ENCODE measurements at places on chromosomes 5 and 9.

DNA sequence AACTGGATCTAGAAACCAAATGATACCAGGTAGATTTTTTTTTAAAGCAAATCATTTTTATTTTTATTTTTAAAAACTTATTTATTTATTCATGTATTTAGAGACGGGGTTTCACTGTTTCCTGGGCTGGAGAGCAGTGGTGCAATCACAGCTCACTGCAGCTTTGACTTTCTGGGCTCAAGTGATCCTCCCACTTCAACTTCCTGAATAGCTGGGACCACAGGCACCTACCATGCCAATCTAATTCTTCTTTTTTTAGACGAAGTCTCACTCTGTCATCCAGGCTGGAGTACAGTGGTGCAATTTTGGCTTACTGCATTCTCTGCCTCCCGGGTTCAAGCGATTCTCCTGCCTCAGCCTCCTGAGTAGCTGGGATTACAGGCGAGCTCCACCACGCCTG is 41.3 kb upstream of the CDK20 start:
- DNase-seq: no peak

DNA sequence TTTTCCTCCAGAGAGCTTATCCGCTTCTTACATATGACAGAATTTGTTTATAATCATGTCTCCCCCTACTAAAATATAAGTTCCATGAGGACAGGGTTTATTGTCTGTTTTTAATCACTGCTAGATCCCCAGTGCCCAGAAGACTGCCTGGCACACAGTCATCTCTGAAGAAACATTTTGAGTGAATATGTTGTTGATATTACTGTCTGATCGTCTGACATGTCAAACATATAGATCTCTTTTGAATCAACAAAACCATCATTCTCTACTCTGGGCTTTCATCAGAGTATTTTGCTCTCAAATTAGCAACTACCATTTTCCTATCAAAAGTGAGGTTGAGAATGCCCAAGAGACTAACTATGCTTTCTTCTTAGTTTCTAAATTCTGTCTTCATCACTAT is 67.3 kb upstream of the SHISAL2B start:
- no peak for DNase-seq

- DNase-seq: no peak
These were observed 65.1 kb downstream of the MACROH2A1 start for GRCh38 chr5:135333732-135334515.

GRCh38 chr5:2129568-2130272 is 247.0 kb upstream of the IRX4 start:
- DNase-seq: no peak

DNA sequence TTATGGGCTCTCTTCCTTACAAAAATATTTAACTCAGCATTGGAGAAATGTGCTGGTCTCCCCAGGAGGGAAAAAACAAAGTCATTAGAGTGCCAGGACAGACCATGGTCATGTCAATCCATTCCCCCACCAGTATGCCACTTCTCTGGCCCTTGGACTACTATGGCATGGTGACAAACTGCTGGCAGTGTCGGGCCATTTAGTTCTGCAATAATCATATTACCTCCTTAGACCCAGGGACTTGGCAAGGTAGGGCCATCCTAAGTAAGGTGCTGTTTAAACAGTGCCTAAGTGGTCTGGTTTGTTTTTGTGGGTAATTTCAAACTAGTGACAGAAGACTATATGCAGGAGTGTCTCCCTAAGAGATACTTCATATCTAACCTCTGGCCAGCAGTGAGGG is 177.8 kb upstream of the STK32A start:
- no peak for DNase-seq

GRCh38 chr9:132585954-132586829 is 3.8 kb downstream of the BARHL1 start:
- DNase-seq: peak; percentile 2

GRCh38 chr5:127369796-127370195 is 79.2 kb downstream of the MEGF10 start:
- no peak for DNase-seq

DNA sequence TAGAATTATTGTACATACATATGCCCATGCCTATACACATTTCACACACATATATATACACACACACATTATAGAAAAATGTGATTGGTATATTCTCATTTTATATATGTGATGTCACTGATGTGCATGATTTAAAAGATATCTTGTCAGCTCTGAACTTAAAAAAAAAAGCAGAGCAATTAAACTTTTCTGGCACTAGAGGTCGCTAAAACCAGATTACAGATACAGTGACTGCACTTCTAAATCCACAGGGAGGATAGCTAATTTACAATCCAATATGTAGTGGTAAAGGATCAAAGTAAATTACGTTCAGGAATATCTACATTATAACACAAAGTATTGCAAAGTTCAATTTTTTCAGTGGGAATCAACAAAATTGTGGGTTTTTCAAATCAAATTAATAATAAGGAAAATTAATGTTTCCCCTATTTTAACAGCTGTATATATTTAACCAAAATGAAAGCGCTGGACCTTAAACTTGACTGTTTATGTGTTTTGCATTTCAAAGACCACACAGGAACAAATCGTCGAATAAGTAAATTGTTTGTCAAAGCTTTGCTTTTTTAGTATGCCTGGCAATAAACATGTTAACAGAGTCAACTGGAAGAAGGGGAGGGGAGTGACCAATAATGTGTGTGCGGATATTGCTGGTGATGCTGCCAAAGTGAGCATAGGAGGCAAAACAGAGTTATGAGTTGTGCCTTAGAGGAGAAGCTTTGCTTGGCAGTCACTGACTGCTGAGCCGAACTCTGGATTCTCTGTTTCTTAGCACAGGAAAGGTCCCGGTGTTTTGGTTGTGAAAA is 1201.4 kb upstream of the C9orf72 start:
- no peak for DNase-seq

- peak; percentile 13 for DNase-seq
These were observed 1.1 kb downstream of the CFAP77 start for GRCh38 chr9:132411091-132411508.
